Parietal lobe (tissue), 2 donors: ENCODE measurements at places on chromosomes 1 and 21. TPM values are rescaled to one million over a fixed set of nuclear protein-coding genes. Genes with fewer than 3 reads are reported as not detected.

The PLEKHN1 gene
- total RNA-seq: not detected

The LCE3D gene
- not detected for total RNA-seq

The POU3F1 gene
- total RNA-seq: 5.9 TPM

The ZNF670 gene
- 20.7 TPM for total RNA-seq
